Neural crest cell (in vitro differentiated cells): ENCODE measurements at places on chromosomes 16 and 17. TPM values are rescaled to one million over a fixed set of nuclear protein-coding genes. Genes with fewer than 3 reads are reported as not detected.

CES5A gene
- total RNA-seq = not detected in 2 replicates

HSD17B1 gene
- 1.2 and 1.9 TPM in 2 replicates for total RNA-seq

ASPA gene
- total RNA-seq = not detected in 2 replicates

TPSAB1 gene
- total RNA-seq = not detected in 2 replicates

ALDH3A1 gene
- total RNA-seq = 0.64 TPM in 1 of 2 replicates, not detected in the other

CYTH1 gene
- total RNA-seq = 26.8 and 27.7 TPM in 2 replicates

EVI2B gene
- total RNA-seq = not detected in 2 replicates

C17orf58 gene
- 16.4 and 18.9 TPM in 2 replicates for total RNA-seq

FAM234A gene
- total RNA-seq = 89.8 and 97.8 TPM in 2 replicates

TCAP gene
- total RNA-seq = 1.9 and 2.8 TPM in 2 replicates

RTN4RL1 gene
- total RNA-seq = 0.36 and 0.47 TPM in 2 replicates

TNFRSF17 gene
- not detected in 2 replicates for total RNA-seq

COA3 gene
- total RNA-seq = 85.3 and 92.7 TPM in 2 replicates

CBX8 gene
- total RNA-seq = 16.5 and 19.2 TPM in 2 replicates

CDYL2 gene
- 4.5 and 5.2 TPM in 2 replicates for total RNA-seq

SCARF1 gene
- total RNA-seq = 0.42 and 1.1 TPM in 2 replicates

PDIA2 gene
- total RNA-seq = 1.4 and 2.1 TPM in 2 replicates
